ENCODE measurements at places on chromosomes 16 and 17.

DNA sequence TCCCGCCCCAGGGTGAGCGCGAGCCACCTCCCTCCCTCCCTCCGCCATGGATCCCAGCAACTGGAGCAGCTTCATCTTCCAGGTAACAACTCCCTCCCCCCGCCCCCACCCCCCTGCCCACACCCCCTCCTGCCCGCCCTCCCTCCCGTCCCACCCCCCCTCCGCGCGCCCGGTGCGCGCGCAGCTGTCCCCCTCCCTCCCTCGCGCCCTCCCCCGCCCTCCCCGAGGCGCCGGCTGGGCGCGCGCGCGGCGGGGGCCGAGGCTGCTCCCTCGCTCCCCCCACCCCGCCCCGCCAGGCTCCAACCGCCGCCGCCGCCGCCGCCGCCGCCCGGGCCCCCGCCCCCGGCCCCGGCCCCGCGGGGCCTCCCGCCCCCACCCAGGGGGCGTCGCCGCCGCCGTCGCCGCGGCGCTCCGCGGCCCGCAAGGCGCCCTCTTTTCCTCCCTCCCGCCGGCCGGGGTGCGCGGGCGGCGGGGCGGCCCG lies at the start of gene MAZ:
MAZ (plus strand) TSS at position 431 of the 481 bp plus-strand sequence. CDS start 173 bp downstream, outside the sequence.
- no peak for DNase-seq

DNA sequence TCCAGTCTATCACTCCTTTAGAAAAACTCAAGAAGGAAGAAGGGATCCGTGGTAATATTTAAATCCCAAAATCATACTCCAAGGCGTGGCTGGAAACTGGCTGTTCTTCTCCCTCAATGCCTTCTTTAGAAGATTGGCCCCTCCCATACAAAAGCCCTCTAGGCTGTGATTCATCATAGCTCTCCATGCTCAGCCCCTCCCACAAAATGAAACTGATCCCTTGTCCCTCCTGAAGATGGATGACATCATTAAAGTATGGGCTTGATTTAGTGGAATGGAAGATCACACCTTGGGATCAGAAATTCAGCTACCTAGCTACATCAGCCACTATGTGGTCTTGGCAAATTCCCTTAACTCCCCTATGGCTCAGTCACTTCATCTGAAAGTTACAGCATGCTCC lies 4.1 kb downstream of the GRIN2A start:
- no peak for DNase-seq

- no peak for DNase-seq
Observed at GRCh38 chr17:42704490-42704836, 22.1 kb downstream of the CNTNAP1 start.

GRCh38 chr17:82399601-82400101 lies 18.5 kb upstream of the HEXD start:
- no peak for DNase-seq

- DNase-seq, result no peak
Observed at GRCh38 chr17:4959261-4959965, 8.2 kb downstream of the SPAG7 start.

- no peak for DNase-seq
Observed at GRCh38 chr16:57795431-57795878, 6.8 kb downstream of the KIFC3 start.

- DNase-seq, result no peak
Observed at GRCh38 chr17:17127730-17128291, 78.3 kb downstream of the PLD6 start.

GRCh38 chr17:7704601-7705268 lies at the start of gene EFNB3:
EFNB3 (plus strand) TSS chr17:7705202; CDS start chr17:7705599, 397 bp downstream.
- no peak for DNase-seq

GRCh38 chr16:9860876-9861275 lies 321.4 kb downstream of the GRIN2A start:
- no peak for DNase-seq

DNA sequence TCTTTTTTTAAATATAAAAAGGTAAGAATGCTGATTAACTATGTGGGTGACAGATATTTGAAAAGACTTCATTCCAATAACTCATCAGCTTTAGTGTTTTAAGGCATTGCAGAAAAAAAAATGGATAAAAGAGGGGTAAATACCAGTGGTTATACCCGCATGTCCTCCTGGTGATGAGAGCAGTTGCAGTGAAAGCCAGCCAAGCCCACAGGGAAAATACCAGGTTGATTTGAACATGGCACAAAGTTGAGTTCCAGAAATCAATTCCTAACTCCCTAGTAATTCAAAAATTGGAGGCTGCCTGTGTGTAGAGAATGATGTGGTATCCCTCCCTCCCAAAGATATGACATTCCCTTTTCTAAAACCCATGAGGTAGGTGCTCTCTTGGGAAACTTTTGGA lies 453.2 kb upstream of the SOX9 start:
- no peak for DNase-seq

- DNase-seq, result no peak
Observed at GRCh38 chr16:85696781-85697180, 8.0 kb upstream of the GINS2 start.

- no peak for DNase-seq
Observed at GRCh38 chr17:75625813-75626486, 7.3 kb upstream of the SMIM5 start.

- no peak for DNase-seq
Observed at GRCh38 chr17:17467720-17468119, 9.1 kb upstream of the MED9 start.

GRCh38 chr17:20278805-20279204 lies 188.5 kb downstream of the LGALS9B start:
- DNase-seq, result no peak

- no peak for DNase-seq
Observed at GRCh38 chr17:29283496-29283895, 10.5 kb downstream of the NUFIP2 start.

DNA sequence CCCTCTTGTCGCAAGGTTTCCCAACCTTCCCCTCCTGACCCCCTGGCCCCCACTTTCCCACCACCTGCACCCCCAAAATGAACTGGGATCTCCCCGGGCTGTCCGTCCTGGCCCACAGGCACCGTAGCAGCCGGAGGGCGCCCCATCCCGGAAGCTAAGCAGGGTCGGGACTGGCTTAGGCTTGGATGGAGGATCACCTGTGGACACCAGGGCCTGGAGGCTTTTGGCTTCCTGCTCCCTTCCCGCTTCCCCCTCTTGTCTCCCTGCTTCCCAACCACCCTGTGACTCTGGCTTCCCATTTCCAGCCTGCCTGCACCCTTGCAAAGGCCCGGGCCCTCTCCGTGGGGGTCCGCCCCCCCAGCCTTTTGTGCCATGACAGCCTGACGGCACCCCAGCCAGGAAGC lies 2291.3 kb downstream of the TP53TG3F start:
- DNase-seq, result no peak

GRCh38 chr16:85380002-85380395 lies 233.1 kb upstream of the GSE1 start:
- DNase-seq, result no peak

GRCh38 chr16:89265647-89266046 lies 48.1 kb downstream of the ZNF778 start:
- DNase-seq, result no peak

GRCh38 chr17:1267471-1267943 lies 2.7 kb upstream of the BHLHA9 start:
- DNase-seq, result no peak

DNA sequence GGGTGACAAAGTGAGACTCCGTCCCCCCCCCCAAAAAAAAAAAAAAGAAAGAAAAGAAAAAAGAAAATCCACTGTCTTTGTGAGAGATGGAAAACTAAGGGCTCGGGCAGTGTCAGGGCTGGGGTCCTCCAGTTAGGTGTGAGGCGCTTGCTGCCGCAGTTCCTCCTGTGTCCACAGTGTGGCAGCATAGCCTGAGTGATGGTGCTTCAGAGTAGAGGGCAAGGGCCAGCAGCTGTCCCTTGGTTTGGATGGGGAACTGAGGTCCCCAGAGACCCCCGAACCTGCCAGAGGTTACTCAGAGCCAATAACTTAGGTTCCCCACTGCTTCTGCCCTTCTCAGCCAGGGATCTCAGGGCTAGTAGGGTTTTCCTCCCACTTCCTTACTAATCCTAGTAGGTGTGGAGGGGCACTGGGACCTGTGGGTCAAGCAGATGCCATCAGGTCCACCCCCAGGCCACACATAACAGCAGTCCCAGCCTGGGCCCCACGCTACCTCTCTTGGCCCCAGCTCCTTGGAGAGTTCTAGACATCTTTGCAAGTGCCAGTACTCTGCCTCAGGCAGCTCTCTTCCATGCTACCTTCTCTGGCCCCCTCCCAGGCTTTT lies 7.9 kb upstream of the LLGL1 start:
- DNase-seq, result no peak

- no peak for DNase-seq
Observed at GRCh38 chr17:16419074-16419928, 3.9 kb downstream of the TRPV2 start.

- no peak for DNase-seq
Observed at GRCh38 chr16:15650019-15650697, at the start of gene NDE1. NDE1 (plus strand) TSS chr16:15650245; CDS start chr16:15664779, 14,534 bp downstream.
